ENCODE measurements at places on chromosomes 1 and 21. TPM values are rescaled to one million over a fixed set of nuclear protein-coding genes. Genes with fewer than 3 reads are reported as not detected.

DNA sequence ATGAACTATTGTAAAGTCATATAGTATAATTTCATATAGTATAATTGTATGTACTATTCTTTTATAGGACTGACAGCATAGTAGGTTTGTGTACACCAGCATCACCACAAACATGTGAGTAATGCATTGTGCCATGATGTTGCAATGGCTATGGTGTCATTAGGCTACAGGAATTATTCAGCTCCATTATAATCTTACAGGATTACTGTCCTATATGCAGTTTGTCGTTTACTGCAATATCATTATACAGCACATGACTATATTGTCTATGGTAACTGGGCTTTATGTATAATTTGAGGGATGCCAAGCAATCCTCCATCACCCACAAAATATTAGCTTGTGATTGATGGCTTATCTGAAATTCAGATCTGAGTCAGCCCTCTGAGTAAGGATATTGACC lies 54.2 kb upstream of the PBX1 start:
- DNase-seq = no peak

- DNase-seq = no peak
Measured at GRCh38 chr1:240967070-240967724, 355.2 kb upstream of the GREM2 start.

DNA sequence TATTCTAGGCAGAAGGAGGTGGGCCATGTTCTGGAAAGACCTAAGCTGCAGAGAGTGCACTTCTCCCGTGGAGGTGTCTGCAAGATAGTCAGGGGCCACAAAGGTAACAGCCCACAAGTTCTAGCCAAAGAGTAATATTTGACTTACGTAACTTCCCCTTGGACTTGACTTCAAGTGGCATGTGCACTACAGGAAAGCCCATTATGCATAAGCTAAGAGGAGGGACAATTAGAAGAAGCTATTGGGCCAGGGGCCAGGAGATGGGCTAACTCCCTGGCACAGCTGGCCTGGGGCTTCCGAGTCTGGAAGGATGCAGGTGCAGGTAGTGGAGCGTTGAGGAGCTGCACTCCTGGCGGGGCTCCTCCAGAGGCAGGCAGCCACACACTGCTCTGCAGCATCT lies 58.3 kb downstream of the ERG start:
- DNase-seq = no peak

DNA sequence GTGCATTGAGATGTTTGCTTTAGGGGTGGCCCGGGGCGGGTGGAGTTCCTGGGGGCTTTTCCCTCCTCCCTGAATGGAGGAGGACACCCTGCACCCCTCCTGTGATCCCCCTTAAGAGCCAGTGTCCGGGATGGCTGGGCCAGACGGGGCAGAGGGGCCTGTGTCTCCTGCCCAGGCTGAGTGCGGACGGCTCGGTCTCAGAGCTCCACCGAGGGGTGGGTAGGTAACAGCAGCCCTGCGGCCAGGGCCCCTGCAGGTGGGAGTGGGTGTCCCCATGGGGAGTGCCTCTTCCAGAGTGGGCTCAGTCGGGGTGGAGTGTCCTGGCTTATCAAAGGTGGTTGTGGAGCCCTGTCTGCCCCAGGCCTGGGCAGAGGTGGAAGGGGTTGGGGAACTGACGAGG lies 23.1 kb downstream of the TP73 start:
- peak; percentile 6 for DNase-seq

GRCh38 chr1:76053021-76053420 lies 21.5 kb upstream of the ST6GALNAC3 start:
- no peak for DNase-seq

DNA sequence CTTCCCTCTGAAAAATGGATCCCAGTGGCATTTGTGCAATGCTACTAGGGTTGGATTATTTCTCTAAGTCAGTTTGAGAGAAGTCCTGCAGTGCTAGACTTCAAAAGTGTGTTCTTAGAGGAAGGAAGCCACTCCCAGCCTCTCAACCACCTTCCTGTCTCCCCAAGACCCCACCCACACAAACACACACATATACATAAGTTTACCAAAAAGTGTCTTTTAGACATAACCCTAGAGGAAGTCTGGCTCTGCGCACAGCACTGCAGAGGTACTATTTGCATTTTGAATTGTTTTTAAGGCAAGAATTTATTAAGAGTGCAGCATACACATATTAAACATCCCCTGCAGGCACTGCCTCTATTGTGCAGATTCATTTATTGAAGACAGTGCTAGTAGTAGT lies 127.3 kb downstream of the HHIPL2 start:
- DNase-seq = peak; percentile 18

- DNase-seq = no peak
Measured at GRCh38 chr1:100461222-100461621, 76.7 kb upstream of the GPR88 start.

DNA sequence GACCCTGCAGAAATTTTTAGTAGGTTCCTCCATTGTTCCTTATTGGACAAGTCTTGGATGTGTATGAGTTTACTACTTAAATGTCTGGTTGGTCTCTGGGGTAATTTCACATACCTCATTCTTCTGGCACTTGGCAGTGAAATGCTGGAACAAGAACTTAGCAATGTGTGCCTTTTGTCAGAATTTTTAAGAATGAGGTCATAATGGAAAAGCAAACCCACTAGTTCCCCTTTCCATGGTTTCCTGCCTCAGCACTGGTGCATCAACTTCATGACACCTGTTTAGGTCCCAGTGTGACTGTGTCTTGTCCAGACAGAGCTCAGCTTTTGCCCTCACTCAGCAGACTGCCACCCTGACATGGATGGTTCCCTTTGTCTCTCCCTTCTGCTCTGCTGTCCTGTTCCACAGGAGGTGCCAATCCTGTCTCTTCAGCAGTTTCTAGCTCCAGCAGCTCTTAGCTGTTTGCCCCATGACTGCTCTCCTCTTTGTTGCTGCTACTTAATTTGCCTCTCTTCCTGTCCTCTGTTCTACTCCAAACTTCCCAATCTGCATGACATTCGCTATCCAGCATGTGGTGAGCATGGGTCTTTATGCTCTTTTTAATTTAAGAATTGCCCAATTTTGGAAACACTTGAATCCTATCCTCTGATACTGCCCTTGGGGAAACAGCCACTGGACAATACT lies 135.6 kb downstream of the CYYR1 start:
- DNase-seq = no peak

DNA sequence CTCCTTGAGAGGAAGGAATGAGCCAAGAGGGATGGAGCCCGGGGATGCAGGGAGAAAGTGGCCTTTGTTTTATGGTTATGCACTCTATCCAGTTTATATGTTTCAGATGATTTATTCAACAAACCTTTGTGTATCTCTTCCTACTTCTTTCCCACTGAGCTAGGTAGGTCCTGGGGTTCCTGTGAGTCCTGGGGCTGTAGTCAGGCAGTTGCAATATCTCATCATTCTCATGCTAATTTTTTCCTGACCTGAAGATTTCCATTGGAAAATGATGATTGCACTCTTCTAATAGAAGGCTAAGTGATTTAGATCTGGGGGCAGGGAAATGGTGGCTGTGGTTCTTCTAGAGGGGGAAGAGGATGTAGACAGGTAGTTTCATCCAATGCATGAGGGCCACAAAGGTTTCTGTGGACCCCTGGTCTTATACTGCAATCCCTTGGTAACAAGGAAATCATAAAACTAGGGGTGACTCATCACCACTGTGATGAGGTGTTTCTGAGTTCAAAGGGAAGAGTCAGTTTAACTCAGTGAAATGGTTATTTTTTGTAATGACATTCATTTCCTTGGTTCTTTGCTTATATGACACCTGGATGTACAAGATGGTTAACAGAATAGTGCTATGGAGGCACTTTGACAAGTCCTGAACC lies 20.2 kb downstream of the B3GALT5 start:
- no peak for DNase-seq

NHLH1 gene
- not detected for total RNA-seq

AUNIP gene
- total RNA-seq = not detected

TRIM67 gene
- total RNA-seq = not detected

NBPF26 gene
- total RNA-seq = 33.4 TPM

SPRR4 gene
- total RNA-seq = not detected

All from CD8-positive, alpha-beta T cell (primary cell).